ENCODE measurements at places on chromosomes 12 and 14. TPM values are rescaled to one million over a fixed set of nuclear protein-coding genes. Genes with fewer than 3 reads are reported as not detected.

- H3K27me3 ChIP-seq: no peaks in the 10 kb centered on the region
- DNase-seq: no peak
- no peak overlapping the region for H3K4me3 ChIP-seq
- peaks cover 4% of the 10 kb centered on the region for H3K36me3 ChIP-seq
- no peaks in the 10 kb centered on the region for H3K4me1 ChIP-seq
Observed at GRCh38 chr14:92930737-92931602, 8.0 kb downstream of the CHGA start.

- H3K4me1 ChIP-seq: peaks cover 4% of the 10 kb centered on the region
- no peaks in the 10 kb centered on the region for H3K27me3 ChIP-seq
- no peak overlapping the region for H3K27ac ChIP-seq
- no peak overlapping the region for H3K4me3 ChIP-seq
Observed at GRCh38 chr12:8572507-8572906, 31.8 kb upstream of the CLEC4E start.

DNA sequence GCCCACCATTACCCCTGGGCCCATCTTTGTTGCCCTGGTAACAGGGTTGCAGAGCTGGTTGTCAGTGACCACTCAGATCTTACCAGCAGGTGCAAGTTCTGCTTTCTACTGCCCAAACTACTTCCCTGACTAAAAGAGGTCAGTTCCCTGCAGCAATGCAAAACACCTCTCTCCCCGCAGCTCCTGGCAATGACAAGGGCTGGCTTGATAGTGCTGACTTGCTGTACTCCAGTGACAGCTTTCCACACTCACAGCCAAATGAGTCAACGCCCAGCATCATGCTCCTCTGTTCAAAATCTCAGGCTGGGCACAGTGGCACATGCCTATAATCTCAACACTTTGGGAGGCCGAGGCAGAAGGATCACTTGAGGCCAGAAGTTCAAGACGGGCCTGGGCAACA is 90.6 kb downstream of the CIT start:
- H3K4me3 ChIP-seq: no peak overlapping the region
- no peak overlapping the region for H3K27ac ChIP-seq
- H3K36me3 ChIP-seq: no peaks in the 10 kb centered on the region
- no peaks in the 10 kb centered on the region for H3K27me3 ChIP-seq

DNA sequence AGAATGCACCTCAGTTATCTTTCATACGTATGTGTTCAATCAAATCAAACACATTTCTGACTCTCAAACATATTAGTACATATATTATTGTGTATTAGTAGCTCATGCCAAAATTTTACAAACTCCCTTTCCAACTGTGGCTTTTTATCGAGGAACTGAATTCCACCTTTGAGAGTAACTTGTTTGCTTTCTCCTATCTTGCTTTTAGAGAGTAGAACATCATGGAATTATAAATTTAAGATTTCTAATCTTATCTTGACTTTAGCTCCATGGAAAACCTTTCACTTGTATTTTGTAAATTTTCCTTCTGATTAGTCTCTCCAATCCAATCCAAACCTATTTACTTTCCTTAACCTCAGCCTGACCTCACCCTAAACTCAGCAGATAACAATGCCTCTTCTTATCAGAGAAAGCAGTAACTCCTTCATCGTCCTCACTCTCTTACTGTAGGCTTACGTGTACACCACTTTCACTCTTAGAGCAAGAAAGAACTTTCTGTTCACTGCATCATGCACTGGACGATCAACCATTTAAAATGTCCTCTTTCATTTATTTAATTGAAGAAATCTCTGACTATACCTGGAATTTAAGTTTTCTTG is 164.5 kb downstream of the TMTC3 start:
- no peaks in the 10 kb centered on the region for H3K4me1 ChIP-seq
- H3K36me3 ChIP-seq: no peaks in the 10 kb centered on the region
- no peaks in the 10 kb centered on the region for H3K27me3 ChIP-seq
- no peak for DNase-seq

DNA sequence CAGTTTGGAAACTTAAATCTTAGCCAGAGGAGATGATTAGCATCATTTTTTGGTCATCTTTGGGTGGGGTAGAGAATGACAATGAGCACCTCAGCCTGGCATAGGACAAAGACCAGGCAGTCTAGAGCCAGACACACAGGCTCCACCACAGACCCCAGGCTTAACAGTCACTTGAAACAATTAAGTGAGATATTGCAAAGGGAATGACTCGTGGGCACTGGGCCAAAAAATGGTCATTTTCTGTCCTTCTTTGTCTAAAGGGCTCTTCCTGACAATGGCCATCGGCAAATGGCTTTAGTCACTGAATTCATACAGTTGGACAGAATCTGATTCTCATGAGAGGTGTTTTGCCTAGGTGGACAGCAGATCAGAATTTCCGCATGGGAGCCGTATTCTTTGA is 78.0 kb upstream of the DICER1 start:
- H3K36me3 ChIP-seq: no peaks in the 10 kb centered on the region
- no peaks in the 10 kb centered on the region for H3K27me3 ChIP-seq
- no peak overlapping the region for H3K27ac ChIP-seq
- no peaks in the 10 kb centered on the region for H3K4me1 ChIP-seq
- DNase-seq: no peak

GRCh38 chr12:122139941-122140340 is 34.1 kb downstream of the IL31 start:
- H3K27me3 ChIP-seq: no peaks in the 10 kb centered on the region
- H3K4me3 ChIP-seq: no peak overlapping the region
- H3K27ac ChIP-seq: no peak overlapping the region
- DNase-seq: no peak
- H3K36me3 ChIP-seq: peaks cover 55% of the 10 kb centered on the region

- DNase-seq: no peak
- no peak overlapping the region for H3K27ac ChIP-seq
- H3K4me1 ChIP-seq: no peaks in the 10 kb centered on the region
Observed at GRCh38 chr12:72586456-72586855, 314.3 kb downstream of the TRHDE start.

Gene PTCSC3
- not detected for total RNA-seq

Gene FAM90A1
- not detected for total RNA-seq

Gene MAP3K9
- total RNA-seq: 7.9 TPM

Gene HOXC10
- not detected for total RNA-seq

Gene FZD10
- total RNA-seq: not detected

Measured in natural killer cell (primary cell).